Stimulated activated CD8-positive, alpha-beta memory T cell treated with anti-CD3 and anti-CD28 coated beads, Interleukin-4, amount 100 ng/mL, for 48 hours (primary cell): ENCODE measurements at places on chromosomes 3 and 15.

DNA sequence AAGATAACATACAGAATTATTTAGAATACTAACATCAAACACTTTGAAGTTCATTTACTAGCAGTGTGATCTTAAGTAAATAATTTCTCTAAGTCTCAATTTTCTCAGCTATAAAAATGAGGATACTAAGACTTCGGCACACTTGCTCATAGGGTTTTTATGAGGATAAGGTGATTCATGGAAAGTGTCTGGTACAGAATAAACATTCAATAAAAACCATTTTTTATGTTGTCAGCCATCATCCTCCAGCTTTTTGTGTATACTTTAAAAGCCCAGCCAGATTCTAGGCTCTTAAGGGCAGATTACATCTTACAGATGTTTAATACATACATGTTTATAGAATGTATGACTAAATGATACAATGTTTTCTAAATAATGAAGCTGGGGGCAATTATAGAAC, 56.8 kb downstream of the FEZF2 start:
- no peak for DNase-seq

DNA sequence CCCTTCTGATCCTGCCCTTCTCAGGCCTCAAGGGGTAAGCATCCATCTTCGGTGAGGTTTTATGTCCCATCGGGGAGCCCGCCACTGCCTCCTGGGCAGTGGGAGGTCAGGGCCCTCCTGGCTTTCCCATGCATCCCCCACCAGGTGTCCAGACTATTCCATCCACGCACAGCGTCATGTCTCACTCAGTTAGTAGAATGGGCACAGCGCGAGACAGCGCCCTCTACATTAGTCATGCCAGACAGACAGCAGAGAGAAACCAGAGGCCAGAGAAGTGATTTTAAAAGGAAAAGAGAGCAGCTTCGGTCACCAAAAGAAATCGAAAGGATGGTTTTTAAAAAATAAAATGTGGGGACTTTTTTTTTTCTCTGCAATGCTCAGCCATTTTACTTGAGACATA, 49.8 kb downstream of the ZDHHC3 start:
- no peak for DNase-seq

- DNase-seq = no peak
Observed at GRCh38 chr3:172367205-172368105, 80.8 kb downstream of the GHSR start.

- DNase-seq = no peak
Observed at GRCh38 chr3:186487819-186488218, 56.4 kb downstream of the CRYGS start.
